AG10803 (cell line): ENCODE measurements at places on chromosomes 6 and 20.

- DNase-seq, result no peak
Measured at GRCh38 chr6:170093658-170094596, 197.0 kb downstream of the DLL1 start.

GRCh38 chr20:62892348-62893304, 31.0 kb upstream of the TCFL5 start:
- no peak for DNase-seq

- no peak for DNase-seq
Measured at GRCh38 chr6:28462401-28462800, 19.1 kb upstream of the ZSCAN23 start.

DNA sequence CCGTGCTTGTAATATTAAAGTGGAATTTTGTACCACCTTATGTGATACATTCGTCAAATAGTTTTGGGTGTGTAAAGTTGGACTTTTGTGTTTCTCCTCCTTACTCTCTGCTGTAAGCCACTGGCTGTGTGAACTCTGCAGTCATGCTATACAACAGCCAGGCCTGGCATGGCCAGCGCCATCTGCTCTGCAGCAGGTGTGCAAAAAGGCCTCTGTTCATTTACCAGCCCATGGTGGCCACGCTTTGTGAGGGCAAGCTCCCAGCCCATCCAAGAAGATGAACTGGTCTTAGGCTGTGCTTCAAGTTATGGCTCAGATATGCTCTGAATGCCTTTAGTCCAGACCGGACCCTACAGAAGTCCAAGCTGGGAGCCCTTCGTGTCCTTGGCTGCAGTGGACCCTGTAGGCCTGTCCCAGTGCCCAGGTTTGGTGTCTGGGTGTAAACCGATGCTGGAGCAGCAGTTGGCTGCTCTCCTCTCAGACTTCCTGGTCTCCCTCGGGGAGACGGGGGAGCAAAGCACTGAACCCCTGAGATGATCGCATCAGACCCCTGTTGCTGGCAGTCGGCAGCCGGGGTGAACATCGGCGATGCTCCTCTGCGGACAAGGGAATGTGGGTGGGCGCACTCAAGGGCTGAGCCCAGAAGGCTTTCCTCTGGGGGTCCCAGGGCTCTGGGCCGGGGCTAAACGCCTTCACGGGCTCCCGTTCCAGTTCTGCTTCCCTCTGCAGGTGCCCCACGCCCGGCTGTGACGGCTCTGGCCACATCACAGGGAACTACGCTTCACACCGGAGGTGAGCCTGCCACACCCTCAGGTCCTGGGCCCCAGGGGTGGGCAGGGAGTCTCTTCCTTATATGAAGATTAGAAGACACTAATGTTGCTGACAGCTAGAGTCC, 28.6 kb upstream of the PCMTD2 start:
- no peak for DNase-seq

DNA sequence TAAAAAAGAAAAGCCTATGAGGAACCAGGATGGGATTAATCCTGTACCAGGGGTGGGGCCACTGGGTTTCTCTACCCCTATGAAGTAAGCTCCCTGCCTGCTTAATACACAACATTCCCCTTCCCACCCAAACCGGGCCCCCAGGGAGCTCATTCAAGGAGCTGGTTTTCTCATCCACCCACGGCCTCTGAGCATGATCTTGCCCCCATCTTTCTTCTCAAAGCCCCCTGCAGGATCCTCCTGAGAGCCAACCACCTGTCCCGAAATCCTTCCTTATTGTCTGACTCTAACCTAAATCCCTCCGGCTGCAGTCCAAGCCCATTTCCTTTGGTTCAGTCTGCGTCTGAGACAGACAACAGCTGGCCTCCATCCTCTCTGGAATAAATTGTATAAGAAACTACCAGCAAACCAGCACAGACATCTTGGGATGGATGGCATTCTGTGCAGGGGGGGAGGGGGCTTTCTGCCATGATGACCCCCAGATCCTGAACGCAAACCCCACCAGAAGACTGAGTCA, 21.0 kb downstream of the KCNK5 start:
- DNase-seq, result no peak

DNA sequence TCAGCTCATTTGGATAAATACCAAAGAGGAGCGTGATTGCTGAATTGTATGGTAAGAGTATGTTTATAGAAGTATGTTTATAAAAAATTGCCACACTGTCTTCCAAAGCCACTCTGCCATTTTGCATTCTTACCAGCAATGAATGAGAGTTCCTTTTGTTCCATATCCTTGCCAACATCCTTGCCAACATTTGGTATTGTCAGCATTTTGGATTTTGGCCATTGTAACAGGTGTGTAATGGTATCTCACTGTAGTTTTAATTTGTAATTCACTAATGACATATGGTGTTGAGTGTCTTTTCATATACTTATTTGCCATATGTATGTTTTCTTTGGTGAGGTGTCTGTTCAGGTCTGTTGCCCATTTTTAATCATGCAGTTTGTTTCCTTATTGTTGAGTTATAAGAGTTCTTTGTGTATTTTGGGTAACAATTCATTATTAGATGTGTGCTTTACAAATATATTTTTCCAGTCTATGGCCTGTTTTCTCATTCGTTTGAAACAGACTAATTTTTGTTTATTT, 520.2 kb upstream of the SOX4 start:
- no peak for DNase-seq

DNA sequence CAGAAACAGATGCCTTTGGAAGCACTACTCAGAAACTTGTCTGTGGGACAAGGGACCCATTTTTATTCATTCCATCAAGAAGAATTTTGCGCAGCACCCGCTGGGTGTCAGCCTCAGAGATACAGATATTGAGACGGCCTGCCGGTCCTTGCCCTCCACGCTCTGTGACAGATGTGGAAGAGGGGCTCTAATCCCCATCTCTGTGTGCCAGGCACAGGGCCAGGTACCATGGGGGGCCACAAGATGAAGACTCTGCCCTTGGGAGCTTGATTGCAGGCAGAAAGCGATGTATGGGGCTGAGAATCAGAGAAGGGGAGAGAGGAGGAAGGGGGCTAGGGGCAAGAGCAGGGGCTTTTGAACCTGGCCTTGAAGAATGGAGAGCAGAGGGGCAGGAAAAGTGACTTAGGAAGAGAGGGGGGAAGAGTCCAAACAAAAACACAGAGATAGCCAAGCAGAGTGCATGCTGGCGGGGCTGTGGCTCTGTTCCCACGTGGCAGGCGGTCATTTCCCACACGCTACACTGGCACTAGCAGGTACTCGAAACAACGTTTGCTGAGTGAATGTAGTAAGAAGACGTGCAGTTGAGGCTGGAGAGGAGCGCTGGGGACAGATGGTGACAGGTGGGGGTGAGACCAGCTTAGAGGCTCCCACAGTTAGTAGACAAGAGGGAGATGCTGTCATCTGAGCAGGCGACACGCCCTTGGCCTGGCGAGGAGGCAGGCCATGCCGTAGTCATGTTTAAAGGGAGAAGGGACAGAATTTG, 170.3 kb upstream of the SNX9 start:
- DNase-seq, result no peak

DNA sequence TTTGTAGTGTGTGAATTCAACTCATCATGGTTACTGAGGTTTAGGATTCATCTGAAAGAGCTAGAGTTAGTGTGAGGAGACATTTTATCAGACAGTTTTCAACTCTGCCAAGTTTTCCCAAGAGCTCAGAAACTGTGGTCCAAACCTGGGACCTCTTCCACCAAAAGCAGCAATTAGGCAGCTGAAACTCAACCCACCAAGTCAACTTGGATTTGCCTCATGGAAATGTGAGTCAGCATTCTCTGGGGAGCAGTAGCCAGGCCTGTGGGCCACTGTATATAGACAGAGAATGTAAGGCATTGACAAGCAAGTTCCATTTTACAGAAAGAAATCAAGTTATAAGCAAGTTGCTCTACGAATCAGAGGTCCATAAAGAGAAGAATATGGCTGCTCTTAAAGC, 178.8 kb upstream of the HDDC2 start:
- DNase-seq, result no peak

DNA sequence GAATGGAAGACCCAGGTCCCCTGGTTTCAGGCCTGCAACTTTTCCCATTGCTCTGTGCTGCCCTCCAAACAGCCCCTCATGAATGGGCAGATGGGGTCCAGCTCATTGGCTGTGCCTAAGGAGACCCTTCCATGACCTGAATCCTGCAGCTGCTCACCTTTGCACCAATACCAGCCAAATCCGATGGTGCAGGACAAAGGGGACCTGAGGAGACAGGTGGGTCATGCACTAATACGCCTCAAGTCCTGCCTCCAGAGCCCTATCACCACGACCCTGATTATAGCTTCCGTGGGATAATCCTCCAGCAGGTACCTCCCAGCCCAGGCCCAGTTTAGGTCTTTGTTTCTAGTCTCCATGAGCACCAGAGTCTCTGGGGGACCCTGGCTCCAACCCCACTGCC, 16.8 kb downstream of the TREM1 start:
- no peak for DNase-seq

- DNase-seq, result no peak
Measured at GRCh38 chr6:124298730-124299129, 495.1 kb downstream of the NKAIN2 start.

DNA sequence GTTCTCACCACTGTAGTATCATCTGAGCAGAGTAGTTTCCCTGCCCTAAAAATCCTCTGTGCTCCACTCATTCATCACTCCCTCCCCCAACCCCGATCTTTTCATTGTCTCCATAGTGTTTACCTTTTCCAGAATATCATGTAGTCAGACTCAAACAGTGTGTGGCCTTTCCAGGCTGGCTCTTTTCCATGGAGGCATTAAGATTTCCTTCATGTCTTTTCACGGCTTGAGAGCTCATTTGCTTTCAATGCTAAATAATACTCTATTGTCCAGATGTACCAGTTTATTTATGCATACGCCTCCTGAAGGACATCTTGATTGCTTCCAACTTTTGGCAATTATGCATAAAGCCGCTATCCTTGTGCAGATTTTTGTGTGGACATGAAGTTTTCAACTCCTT, 235.8 kb downstream of the PHACTR1 start:
- DNase-seq, result no peak

- no peak for DNase-seq
Measured at GRCh38 chr20:24686156-24686555, 216.7 kb downstream of the SYNDIG1 start.

- DNase-seq, result no peak
Measured at GRCh38 chr20:21074605-21075336, 31.4 kb downstream of the LINC00237 start.

GRCh38 chr6:111231090-111231459, 143.8 kb downstream of the SLC16A10 start:
- DNase-seq, result peak; percentile 22

- DNase-seq, result peak; percentile 15
Measured at GRCh38 chr20:40192081-40192480, 497.0 kb downstream of the MAFB start.

DNA sequence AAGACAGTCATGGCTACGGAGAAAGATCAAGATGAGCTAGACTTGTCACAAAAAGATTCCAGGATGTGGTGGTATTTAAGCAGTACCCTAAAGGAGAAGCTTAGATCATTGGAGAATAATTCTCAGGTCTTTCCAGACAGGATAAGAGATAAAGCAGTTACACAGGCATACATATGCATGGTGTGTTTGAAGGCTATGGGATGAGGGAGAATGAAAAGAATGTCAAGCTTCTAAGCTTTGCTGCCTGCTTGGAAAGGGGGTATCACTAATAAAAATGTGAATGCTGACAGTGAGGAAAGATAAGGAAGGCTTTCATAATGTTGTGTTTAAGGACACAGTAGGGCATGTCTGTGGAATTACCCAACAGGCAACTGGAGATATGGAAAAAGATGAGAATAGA, 28.1 kb downstream of the RWDD2A start:
- DNase-seq, result no peak

DNA sequence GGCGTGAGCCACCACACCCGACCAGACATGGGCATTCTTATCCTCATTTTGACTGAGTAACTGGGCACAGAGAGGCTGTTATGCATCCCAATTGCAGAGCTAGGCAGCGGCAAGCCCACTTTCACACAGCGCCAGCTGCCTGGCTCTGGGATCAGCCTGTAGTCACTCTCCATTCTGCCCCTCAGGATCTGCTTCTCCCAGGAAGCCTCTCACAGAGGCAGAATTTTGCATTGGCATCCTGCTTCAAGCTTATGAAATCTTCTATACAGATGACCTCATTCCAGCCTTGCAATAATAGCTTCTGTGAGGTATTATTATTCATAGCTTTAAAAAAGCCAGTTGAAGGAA, 37.0 kb upstream of the IER3 start:
- no peak for DNase-seq

GRCh38 chr6:24584382-24584720, 61.6 kb downstream of the KIAA0319 start:
- no peak for DNase-seq

DNA sequence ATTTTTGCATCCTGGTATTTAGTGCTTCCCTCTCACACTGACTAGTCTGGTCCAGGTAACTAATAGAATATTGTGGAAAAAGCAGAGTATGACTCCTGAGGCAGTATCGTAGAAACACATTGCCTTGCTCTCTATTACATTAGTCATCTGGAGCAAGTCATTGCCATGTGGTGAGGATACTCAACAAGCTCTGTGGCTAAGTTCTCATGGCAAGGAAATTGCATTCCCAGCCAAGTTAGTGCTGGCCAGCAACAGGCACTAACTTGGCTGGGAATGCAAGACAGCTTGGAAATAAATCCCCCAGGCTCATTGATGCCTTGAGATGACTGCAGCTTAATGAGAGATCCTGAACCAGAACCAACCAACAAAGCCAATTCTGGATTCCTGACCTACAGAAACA, 39.7 kb upstream of the HTR1B start:
- peak; percentile 17 for DNase-seq
